Thoracic aorta (tissue), 2 donors: ENCODE measurements at places on chromosomes 12 and 14. TPM values are rescaled to one million over a fixed set of nuclear protein-coding genes. Genes with fewer than 3 reads are reported as not detected.

Gene KRT83
- not detected for total RNA-seq

Gene SAMD4A
- total RNA-seq = 142 TPM

- H3K36me3 ChIP-seq = no peaks in the 10 kb centered on the region
- no peaks in the 10 kb centered on the region for H3K4me1 ChIP-seq
- H3K27me3 ChIP-seq = no peaks in the 10 kb centered on the region
- H3K27ac ChIP-seq = no peak overlapping the region
- H3K4me3 ChIP-seq = no peak overlapping the region
- no peak for DNase-seq
These were observed 64.5 kb upstream of the NAV3 start for GRCh38 chr12:77766224-77766623.

DNA sequence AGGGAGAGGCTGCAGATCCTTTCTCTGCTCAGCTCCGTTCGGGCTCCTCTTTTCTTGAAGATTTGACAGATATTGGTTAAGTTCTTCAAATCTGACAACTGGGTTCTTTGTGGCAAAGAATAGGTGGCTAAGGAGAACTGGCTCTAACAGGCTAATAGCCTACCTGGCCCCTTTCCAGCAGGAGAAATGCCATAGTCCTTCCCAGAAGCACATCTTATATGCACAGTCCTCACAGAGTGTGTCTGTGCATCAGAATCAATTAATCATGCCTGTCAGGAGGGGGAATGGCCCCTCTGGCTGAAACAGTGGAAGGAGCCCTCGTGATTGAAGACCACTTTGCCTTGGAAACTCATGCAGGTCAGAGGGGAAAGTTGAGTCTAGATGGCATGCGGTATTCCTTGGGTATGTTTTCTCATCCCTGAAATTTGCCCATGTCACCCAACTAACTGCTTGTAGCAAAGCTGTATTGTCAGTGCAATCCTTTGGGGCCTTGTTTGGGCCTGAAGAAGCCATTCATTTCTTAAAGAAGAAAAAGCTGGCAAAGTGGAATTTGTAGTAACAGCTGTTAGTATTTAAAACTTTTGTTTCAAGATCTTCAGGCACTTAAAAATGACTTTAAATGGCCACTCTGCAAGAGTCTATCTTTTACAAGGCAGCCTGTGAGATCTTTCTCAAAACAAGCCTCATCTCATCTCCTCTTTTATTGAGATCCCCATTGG is 251.5 kb downstream of the ZFP36L1 start:
- H3K4me3 ChIP-seq = no peak overlapping the region
- no peaks in the 10 kb centered on the region for H3K27me3 ChIP-seq
- no peak for DNase-seq

GRCh38 chr12:81692008-81692407 is 67.1 kb downstream of the PPFIA2 start:
- H3K36me3 ChIP-seq = no peaks in the 10 kb centered on the region
- H3K27me3 ChIP-seq = no peaks in the 10 kb centered on the region
- H3K4me3 ChIP-seq = no peak overlapping the region
- DNase-seq = no peak

GRCh38 chr14:103192246-103192840 is 69.1 kb downstream of the TNFAIP2 start:
- H3K4me3 ChIP-seq = no peak overlapping the region
- DNase-seq = no peak
- H3K36me3 ChIP-seq = no peaks in the 10 kb centered on the region
